ENCODE measurements at places on chromosomes 1 and 21.

DNA sequence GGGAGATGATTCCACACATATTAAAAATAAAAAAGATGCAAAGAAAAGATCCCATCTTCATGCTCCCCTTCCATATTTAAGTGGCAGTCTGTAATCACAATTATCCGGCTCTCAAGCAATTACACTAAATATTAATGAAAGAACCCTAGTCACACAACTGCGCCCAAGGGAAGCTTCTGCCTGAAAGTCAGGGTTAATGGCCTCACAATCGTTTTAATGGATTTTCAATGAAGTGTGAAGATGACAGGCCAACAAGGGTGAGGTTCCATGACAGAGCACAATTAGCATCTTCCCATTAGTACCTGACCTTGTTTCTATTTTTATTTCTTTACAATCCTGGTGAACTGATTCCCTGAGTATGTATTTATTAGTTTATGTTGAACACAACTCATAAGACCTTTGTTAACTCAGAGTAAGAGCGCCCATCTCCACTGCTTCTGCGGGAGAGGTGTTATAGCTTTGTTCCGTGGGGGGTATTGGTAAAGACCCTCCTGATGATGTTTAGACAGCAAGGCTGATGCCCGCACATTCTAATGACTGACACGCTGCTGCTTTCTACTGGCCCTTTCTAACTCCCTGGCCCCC lies 80.9 kb downstream of the IER5 start:
- no peak for DNase-seq

DNA sequence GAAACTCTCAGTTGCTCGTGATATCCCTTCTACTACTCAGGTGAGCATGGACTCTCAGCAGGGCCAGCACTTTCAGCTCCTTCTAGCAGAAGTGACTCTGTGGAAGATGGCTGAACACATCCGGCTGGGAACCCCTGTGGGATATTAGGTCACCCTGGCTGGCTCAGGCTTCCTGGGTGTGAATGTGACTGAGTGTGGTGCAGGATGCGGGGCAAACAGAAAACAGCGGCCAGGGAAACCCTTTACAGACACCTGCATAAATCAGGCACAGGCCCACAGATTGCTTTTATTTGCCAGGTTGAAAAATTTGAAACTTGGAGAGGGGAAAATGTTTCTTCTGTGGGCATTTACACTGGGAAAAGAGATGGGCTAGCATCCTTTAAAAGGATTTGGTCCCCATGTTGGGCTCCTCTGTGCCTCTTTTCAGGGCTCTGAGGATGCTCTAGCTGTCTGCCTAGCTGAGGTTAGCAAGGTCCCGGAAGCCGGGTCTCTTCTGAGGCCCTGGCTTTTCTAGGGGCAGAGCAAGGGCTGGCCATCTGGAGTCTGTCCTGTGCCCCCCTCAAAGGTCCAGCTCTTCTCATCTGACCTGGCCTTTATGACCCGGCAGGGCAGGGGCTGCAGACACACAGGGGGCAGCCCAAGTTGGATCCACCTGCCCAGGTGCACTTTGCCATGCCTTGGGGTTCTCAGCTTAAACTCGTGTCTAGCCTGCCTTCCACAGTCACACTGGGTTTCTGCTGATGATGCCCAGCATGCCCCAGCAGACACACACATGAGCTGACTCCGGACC lies 243.0 kb downstream of the SIPA1L2 start:
- no peak for DNase-seq

DNA sequence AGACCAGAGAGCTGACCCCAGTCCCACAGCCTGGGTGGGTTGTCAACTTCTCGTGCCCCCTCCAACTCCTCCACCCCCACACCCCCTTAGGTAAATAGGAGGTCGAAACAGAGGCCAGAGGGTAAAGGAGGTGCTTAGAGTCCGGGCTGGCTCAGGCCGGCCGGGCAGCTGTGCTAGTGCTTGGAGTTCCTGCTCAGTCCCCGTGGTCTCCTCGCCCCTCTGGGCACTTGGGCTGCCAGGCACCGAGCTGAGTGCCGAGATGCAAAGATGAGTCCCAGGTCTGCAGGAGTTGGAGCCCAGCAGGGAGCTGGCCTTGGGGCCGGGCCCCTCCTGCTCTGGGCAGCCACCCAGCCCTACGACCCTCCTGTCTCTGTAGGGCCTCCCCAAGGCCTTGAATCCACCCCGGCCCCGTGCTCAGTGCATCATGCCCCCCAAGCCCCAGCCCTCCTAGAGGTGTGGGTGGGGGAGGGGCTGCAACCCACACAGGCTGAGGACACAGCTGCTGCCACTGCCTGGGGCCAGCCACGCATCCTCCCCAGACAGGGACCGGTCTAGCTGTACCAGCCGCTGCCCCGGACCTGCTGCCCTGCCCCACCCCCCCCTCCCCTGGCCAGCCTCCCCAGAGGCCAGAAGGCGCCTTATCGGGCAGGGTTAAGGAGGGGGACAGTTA lies 1.9 kb downstream of the SMIM1 start:
- no peak for DNase-seq

GRCh38 chr1:47444297-47444561 lies 6.4 kb downstream of the FOXD2 start:
- DNase-seq: no peak

DNA sequence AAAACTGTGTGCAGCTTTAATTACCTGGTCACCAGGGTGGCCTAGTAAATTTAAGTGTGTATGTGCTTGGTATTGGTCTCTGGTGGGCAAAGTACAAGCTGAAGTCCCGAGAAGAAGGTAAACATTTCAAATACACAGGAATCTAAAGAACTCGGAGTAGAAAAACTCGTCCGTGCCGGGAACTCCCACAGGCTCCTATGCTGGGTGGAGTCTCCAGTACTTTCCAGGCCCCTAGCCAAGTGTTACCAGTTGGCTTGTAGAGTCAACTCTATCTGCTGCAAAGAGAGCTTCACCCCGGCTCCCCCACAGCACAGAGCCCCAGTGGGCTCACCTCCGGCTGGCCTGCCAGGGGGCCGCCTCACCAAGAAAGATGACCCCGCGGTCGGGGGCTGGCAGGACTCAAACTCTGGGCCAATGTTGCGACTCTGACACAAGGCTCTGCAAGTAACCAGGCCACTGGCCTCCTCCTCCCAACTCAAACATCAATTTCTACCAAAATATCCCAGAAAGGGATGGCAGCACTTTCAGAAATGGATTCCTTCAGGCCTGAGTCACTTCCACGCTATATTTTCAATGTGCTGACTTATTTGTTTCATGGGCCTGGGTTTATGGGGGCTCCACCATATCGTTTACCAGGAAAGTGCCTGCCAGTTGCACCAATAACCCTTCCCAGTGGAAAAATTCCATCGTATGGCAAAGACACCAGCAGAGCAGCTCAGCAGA lies 73.9 kb downstream of the SLC66A1 start:
- no peak for DNase-seq
